ENCODE measurements at places on chromosomes 11 and 22.

DNA sequence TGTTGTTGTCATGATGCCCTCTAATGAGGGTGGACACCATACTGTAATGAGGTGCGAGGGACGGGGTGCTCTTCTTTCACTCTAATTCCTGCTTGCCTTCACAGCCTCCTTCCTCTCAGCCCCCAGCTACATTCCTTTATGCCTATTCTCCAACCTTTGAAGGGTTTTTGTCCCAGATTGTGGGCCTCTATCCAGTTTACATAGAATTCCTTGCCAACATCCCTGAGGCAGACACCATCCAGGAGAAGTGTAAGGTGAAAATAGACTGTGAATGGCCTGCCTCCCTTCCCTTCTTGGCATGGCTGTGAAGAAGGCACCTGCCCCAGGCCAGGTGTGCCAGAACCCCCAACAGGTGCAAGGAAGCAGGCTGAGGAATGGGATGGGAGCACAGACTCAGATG is 122.3 kb downstream of the CHST1 start:
- DNase-seq, result no peak

DNA sequence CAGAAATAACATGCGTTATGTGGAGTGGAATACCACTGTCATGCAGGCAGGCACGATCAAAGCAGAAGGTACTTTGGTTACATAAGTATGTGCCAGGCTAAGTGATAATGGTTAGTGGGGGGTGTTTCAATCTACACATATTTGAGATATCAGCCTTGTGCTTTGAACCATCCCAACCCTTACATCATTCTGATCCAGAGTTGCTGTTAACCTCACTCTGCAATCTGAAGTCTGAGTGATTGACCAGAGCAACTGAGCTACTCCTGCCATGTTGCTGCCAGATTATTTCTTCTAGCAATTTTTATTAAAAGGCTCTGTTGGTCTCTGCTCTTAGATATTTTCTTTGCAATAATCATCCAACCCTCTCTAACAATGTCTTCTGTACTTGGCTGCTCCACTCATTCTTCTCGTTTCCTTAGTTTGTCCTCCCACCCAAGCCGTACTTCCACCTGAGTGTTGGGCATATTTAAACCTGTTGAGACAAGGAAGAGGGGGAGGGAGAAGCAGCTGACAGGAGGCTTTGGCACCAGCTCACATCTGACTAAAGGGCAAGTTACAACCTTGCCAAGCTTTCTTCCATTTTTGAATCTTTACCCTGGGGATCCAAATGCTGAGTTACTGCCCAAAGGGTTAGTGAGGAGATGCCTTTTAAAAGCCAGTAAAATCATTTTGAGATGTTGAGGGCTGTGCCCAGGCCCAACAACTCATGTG is 114.1 kb upstream of the SESN3 start:
- DNase-seq, result no peak

DNA sequence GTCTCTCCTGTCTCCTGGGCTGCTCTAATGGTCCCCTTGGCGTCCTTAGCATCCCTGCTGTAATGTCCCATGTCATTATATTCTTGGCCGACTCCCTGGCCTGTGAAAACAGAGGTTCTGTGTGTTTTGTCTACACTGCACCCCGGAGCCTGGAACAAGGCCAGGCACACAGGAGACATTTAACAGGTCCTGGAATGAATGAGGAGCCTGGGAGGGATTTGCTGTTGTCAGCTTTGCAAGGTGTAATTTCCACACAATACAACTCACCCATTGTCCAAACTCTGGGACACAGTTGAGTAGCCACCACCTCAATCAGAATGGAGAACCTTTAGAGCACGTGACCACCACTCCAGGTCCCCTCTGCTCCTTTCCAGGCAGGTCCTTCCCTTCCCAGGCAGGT is 14.9 kb upstream of the PDGFB start:
- DNase-seq, result no peak

DNA sequence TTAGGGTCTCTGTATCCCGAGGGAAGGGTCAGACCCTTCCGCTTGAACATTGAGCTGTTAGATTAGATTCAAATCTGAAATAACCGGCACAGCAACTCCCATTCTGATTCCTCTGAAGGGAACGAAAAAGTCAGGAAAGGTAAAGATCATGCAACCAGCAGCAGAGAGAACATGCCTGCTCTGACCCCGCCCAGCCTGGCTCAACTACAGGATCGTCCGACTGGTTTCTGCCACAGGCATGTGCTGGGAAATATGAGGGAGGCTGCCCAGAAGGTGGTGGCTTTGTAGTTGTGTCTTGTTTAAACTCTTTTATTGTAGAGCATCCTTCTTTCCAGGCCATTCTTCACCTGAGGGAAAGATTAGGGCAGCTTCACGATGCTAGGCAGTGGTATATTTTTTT is 5.0 kb upstream of the MTNR1B start:
- DNase-seq, result no peak

GRCh38 chr22:24305260-24305692 is 34.6 kb downstream of the SPECC1L start:
- no peak for DNase-seq

GRCh38 chr11:119847853-119848252 is 118.9 kb upstream of the NECTIN1 start:
- no peak for DNase-seq

DNA sequence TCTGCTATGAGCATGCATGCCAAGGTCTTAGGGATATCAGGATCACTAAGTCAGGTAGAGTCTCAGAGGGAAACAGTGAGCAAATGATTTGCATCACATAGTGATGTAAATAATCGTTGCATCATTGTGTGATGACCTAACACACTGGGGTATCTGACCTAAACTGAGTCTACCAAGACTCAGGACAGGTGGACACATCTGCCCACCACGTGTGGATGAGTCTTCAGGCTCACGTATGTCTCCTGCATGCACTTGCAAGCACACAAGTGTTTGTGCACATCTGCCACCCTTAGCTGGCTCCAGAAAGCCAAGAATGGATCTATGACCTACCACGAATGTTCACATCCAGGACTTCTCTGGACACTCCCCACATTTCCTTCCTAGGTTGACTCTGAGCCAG is 111.2 kb downstream of the FEZ1 start:
- DNase-seq, result no peak

DNA sequence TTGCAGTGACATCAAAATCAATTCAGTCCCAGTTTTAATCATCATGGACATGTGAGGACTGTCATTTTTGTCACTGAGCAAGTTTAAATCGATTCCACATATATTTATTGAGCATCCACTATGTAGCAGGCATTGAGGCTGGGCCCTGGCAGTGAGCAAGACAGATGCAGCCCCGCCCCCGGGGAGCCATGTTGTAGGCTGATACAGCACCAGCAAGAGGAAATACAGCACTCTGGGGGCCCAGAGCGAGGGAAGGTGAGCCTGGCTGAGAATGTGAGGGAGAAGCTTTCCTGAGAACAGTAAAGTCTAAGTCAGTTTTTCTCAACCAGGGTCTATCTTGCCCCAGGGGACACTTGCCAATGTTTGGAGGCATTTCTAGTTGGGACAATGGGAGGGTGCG is 108.6 kb upstream of the ASPHD2 start:
- no peak for DNase-seq

DNA sequence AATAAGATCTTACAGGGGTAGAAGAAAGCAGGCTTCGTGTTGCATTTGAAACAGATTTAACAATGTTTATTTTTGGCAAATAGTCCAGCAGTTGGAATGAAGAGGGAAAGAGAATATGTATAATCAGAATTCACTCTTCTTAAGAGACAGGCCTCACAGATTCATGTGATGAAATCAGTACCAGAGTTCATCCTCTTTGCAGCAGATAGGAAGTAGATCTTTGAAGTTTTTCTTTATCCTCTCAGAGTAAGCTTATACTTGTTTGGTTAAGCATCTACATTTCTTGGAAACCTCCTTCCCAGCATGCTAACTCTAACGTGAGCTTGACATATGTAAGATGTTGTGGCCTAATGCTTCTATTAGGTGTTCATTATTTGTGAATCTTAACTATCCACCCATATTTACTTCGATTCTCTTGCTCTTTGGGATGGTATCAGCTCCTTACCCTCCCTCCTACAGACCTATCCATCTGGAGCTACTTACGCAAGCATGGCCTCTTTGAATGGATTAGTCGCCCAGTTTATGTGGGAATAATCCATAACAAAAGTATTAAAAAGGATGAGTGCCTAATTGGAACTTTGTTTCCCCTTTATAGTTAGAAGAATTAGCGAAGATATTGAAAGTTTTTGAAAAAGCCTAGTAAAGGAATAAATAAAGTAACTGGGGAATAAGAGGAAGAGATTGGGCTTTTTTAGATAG is 80.1 kb downstream of the PRMT3 start:
- DNase-seq, result no peak

- no peak for DNase-seq
Observed at GRCh38 chr11:67664213-67664585, 10.2 kb downstream of the ALDH3B2 start.

- DNase-seq, result no peak
Observed at GRCh38 chr11:60984636-60985035, 13.2 kb downstream of the CD6 start.

- DNase-seq, result no peak
Observed at GRCh38 chr11:45051621-45052020, 94.8 kb upstream of the PRDM11 start.

- no peak for DNase-seq
Observed at GRCh38 chr22:46764140-46764680, 1.8 kb downstream of the TBC1D22A start.

DNA sequence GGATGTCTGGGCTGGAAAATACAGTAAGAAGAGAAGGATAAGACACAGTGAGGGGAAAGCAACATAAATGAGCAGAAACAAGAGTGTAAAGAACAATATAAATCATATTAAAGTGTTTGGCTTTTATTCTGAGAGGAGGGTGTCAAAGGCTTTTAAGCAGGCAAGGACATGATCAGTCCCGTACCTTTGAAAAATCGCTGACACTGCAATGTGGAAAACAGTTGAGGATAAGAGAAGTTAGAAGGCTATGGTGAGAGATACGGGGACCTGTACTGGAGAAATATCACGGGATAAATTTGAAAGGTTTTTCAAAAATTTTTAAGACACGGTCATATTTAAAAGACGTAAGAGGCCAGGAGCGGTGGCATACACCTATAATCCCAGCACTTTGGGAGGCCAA is 30.3 kb downstream of the CDON start:
- DNase-seq, result no peak

DNA sequence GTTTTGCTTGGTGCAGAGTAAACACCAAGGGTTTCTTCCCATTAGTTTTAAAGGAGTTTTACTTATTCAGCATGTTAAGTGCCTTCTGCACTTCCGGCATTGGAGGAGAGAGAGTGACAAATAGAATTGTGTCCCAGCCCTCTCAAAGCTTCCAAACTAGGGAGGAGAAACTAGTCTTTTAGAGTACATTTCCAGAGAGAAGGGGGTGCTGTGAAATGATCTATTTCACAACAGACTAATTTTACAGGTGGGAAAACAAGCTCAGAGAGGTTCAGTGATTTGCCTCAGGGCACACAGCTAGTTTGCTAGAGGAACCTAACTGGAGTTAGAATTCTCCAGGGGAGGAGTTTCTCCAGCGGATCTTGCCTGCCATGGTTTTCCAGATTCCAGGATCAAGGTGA is 12.6 kb downstream of the MPST start:
- DNase-seq, result no peak

DNA sequence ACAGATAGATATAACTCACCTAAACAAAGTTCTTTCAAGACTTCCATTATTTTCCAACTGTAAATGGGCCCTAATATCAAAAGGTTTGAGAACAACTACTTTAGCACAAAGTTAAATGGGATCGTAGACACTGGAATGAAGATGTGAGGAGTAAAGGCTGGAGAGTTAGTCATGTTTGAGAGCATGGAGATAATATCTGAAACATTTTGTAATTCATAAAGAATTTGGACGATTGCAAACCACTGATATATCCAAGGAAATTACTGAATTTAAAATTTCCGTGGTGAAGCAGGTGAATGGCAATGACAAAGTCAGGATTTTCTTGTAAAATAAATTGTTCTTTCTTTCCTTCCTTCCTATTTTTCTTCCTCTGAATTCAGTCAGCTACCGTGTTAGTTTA is 564.9 kb downstream of the CNTN5 start:
- no peak for DNase-seq

GRCh38 chr11:75783416-75784084 is 15.0 kb downstream of the DGAT2 start:
- no peak for DNase-seq

- no peak for DNase-seq
Observed at GRCh38 chr11:11318961-11319360, 34.1 kb downstream of the CSNK2A3 start.

- peak; percentile 53 for DNase-seq
Observed at GRCh38 chr11:96159968-96160367, 183.0 kb downstream of the MAML2 start.

- DNase-seq, result no peak
Observed at GRCh38 chr11:108871152-108871551, 206.3 kb downstream of the DDX10 start.

DNA sequence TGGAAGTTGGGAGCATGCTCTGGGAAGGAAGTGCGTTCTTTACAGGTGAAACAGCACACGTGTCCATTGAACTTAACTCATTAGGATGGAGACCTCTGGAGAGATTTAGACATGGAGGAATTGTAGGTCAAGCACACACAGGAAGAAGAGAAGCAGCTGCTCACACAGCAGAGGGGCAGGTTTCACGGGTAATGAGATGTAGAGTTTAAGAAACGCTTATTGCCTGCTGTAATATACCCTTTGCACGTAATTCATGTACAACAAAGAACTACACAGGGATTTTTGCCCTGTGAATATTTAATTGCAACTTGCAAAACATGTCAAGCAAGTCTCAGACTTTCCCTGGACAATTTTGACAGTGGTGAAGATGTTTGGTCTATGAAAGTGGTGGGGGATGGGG is 508.0 kb downstream of the OPCML start:
- DNase-seq, result no peak

DNA sequence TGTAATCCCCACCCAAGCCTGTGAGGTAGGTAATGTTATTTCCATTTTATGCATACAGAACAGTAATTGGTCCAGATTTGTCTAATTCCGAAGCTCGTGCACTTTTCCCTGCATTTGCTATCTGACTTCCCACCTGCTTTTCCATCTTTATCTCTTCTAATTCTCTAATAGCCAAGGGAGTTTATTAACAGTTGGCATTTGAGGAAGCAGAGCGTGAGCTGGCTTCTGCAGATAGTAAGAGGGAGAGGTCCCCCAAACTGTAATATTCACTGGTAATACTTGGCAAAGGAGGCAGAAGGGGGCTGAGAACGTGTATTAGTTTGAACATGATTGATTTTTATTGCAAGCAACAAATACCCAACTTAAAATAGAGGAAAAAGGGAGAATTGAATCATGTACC is 110.8 kb upstream of the SPON1 start:
- DNase-seq, result no peak
